Nasal cavity respiratory epithelium epithelial cell of viscerocranial mucosa (primary cell): ENCODE measurements at places on chromosomes 12 and 14. TPM values are rescaled to one million over a fixed set of nuclear protein-coding genes. Genes with fewer than 3 reads are reported as not detected.

KSR2 gene
- under 0.01 TPM in 2 replicates for total RNA-seq

ASPG gene
- under 0.01 and 0.71 TPM in 2 replicates for total RNA-seq

RTN1 gene
- under 0.01 TPM in 1 of 2 replicates, not detected in the other for total RNA-seq

NFATC4 gene
- 3.4 and 9.5 TPM in 2 replicates for total RNA-seq

TMPRSS12 gene
- not detected in 2 replicates for total RNA-seq

KRT82 gene
- total RNA-seq, result not detected in 2 replicates

BCDIN3D gene
- 4.9 and 11.6 TPM in 2 replicates for total RNA-seq

RNASE1 gene
- total RNA-seq, result not detected in 2 replicates
